ENCODE measurements at places on chromosomes 6 and 20.

DNA sequence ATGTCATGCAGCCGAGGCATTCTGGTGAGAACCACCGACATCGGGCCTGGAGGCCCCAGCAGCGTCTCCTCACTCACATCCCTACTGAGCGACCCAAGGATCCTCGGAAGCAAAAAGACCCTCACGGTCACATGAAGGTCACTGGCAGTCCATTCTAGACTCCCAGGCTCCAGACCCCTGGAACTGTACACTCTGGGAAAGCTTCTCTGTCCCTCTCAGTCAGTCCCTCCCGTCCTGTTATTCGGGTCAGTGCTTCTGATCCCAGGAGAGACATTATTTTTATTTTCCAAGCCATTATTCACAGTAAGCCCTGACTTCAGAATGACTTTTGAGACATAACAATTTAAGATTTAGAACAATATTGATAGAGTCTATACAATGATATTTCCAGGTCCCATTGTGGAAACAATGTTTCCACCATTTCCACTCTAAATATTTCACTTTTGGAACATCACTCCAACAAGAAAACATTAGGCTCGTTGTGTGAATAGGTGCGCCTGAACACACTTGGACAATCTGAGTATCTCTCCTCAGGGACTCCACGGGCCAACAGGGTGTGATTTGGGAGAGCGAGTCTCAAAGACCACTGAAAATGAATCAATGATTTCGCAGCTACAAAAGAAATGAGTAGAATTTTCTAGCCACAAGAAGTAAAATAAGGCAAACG is 199.7 kb downstream of the SOD2 start:
- no peak for DNase-seq

GRCh38 chr20:25051386-25052155 is 6.4 kb downstream of the ACSS1 start:
- no peak for DNase-seq

DNA sequence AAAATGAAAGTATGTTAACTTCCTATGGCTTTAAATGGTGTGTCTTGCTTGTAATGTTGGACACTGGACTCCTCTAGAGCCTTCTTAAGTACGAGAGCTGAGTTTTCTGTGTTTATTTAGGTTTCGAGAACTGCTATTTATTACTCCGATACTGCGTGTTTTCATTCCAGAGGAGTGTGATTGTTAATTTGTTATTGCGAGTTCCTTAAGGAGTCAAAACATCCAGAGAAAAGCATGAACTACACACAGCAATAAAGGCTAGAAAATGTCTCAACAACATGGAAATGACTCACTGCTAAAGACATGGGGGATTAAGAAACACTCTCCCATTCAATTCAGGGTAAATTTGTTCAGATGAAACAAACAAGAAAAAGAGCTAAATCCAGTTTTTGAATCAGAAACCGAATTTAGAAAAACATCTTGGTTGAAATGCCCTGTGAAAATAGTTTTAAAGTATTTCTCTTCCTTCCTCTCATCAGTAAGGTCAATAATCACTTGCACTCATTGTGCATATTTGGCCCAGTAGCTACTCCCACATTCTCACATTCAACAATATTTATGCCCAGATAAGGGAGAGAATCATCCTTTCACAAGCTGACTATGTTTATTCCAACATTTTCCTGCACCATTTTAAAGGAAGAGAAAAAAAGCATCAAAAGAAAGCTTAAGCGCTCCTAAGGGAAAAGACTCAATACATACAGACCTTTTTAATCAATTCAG is 36.0 kb downstream of the ATXN1 start:
- DNase-seq = peak; percentile 86

- DNase-seq = no peak
Measured at GRCh38 chr6:66926060-66926459, 1219.0 kb upstream of the EYS start.

GRCh38 chr6:45655745-45656476 is 278.2 kb upstream of the SUPT3H start:
- peak; percentile 99 for DNase-seq

- DNase-seq = no peak
Measured at GRCh38 chr6:68695838-68696237, 60.8 kb downstream of the ADGRB3 start.

GRCh38 chr6:92050216-92050615 is 1369.1 kb downstream of the EPHA7 start:
- DNase-seq = no peak

DNA sequence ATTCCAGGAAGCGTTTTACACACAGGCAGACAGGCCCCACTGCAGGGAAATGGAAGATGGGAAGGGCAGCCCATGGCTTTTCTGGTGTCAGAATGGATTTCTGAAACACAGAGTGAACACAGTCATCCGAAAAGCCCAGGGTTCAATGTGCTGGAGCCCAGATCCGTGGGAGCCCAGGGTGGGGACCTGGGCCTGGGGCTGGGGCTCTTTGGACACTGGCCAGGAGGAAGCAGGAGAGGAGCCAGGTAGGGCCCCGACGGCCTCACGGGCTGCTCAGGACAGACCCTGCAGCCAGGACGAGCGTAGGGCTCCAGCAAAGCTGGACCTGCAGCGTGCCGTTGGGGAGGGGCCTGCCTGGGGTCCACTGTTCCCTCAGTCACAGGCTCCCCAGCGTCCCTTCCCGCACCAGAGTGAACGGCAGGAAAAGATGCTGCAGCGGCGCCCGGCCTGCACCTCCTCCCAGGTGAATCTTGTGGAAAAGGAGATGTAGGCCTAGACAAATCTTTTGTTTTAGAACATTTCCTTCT is 24.3 kb upstream of the LSM14B start:
- DNase-seq = no peak

- peak; percentile 62 for DNase-seq
Measured at GRCh38 chr6:95169775-95170174, 407.6 kb upstream of the MANEA start.

DNA sequence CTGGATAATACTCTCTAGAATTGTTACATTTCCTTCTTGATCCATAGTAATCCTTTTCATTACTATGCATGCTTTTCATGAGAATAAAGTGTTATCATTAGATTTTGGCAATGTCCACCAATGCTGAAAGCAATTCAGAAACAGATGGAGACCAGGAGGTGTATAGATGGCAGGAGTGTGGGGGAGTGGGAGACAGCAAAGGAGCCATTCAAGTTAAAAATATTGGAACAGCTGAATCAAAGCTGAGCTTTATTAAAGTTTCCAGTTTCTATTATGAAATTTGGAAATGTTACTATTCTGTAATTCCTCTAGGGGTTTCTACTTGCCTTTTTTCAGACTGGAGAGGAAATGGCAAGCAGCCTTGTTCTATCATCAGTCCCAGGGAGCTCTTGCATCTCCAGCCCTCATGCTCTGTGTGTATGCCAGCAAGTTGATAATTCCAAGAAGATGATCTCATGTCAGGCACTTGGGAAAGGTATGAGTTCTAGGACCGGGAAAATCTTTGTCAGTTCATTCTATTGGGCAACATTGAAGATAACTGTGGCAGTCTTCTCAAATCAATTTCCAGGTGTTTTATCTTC is 228.0 kb downstream of the CD109 start:
- peak; percentile 59 for DNase-seq

DNA sequence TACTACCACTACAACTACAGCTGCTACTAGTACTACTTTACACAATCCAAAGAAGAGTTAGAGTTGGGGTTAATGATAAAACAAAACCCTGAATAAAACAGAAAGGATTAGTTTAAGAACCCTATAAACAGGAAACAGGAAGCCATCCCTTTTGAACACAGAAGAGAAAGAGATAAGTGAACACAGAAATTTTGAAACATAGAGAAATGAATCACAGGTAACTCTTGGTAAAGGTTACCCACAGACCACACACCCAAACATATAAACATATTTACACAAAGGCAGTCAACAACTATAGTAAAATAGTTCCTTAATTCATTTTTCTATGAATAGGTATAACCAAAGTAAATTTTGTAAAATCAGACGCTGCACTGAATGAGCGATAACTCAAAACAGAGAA is 98.1 kb downstream of the RNGTT start:
- no peak for DNase-seq

DNA sequence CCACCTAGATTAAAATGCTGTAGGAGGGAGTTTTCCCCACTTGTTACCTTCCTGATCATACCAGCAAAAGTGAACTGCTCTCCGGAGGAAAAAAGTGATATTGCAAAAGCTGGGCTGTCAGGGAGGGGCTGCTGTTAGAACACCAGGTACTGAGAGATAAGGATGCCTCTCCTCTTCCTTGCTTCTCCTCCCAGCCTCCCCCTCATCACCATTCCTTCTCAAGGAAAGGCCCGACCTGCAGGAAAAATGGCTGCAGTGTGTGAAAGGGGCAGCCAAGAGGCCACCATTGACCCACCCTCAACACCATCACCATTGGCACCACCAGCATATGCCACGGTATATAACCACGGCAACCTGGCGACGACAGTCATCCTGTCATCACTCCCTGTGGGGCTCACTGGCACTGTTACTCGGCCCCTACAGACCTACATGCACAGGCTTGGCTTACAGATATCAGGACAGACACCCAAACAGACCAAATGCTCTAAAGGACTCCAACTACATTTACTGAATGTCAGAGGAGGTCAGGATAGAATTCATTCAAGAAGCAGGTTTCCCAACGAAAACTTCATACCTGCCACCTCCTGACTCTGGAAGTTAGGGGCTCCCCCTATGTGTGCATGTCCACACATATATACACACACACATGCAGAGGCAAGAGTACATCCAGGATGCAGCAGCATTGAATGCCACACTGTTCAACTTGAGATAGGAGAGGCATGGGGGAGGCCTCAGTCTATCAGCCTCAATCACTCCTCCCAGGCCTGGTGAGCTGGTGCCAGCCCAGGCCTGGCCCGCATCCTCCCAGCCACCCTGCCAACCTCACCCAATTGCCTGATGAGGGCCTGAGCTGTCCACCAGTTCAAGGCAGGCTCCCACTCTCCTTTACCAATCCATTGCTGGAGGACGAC is 13.9 kb upstream of the MDGA1 start:
- no peak for DNase-seq

DNA sequence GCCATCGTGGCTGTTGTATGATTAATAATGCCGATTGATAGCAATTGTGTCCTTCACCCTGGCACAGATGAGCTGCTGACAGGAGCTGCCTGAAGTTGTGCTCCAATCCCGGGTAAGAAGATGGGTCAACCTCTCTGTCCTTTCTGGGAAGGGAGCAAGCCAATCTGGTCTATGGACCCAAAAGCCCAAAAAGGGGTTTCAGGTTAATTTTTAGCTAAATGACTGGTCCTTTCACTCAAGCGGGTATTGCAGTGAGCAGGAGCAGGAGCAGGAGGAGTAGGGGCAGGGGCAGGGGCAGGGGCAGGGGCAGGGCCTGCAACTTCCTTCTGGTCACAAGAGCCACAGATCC is 164.8 kb downstream of the TAF4 start:
- no peak for DNase-seq

DNA sequence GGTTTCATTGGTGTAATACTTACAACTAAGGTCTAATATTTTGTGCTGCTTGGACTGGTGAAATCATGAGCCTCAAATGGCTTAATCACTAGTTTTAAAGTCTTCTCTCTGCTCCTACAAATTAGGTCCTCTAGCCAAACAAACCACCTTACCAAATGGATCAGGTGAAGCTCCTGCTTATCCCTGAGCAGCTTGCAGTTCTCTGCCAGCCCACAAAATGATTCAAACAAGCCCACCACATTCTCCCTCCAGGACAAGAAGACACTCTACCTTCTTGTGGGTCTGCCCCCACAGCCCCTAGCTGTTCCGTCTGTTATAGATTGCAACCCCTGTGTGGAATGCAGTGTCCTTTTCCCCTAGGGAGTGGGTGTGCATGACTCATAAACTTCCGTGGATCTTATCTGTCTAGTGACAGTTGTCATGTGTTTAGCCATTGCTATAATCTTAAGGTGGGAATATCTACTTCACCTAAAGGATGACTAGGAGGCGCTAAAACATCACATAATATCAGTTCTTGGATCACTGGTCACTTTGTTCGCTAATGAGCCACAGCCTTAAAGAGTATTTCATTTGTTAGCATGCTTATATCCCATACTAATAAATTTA is 940.5 kb upstream of the MANEA start:
- peak; percentile 1 for DNase-seq

- DNase-seq = peak; percentile 46
Measured at GRCh38 chr6:551405-551804, 105.5 kb downstream of the HUS1B start.

DNA sequence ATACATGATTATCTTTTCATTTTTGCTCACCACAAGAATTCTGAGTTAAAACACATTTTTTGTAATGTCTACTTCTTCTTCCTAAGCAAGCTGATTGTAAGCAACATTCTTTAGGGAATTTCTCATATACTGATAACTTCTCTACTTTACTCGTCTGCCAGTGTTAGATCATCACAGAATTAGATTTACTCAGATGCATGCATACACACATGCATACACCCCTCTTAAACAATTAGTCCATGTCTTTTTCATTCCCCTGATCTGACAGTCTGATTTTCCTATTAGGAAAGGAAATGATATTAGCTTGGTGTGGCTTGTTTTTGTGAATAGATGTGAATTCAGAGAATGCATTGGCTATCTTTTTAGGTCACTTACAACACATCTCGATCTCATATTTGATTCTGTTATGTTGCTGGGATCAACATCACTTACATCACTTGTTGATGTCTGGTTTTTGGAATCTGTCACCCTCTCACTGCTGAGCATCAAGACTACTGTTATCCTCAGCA is 91.4 kb downstream of the FIG4 start:
- DNase-seq = peak; percentile 33

GRCh38 chr6:39113788-39114187 is 1.2 kb downstream of the SAYSD1 start:
- no peak for DNase-seq

- no peak for DNase-seq
Measured at GRCh38 chr6:44850312-44850711, 462.8 kb downstream of the CDC5L start.

- DNase-seq = no peak
Measured at GRCh38 chr20:48823476-48823875, 4.3 kb downstream of the PREX1 start.

DNA sequence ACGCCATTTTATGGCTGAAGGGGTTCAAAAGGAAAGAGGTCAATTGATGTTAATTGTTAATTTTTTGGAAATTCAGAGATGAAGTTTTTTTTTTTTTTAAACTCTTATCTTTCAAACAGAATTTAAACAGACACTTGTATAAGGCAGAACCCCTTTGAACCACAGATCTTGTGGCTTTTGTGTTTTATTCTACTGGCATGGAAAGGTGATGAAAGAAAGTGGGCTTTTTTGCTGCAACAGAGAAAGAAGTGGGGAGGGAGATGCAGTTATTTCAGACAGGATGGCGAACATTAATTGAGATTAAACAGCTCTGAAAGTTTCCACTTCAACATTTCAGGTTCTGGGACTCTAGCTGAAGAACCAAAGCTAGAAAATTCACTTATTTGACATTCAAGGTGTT is 200.9 kb downstream of the GJA10 start:
- DNase-seq = no peak
